ENCODE measurements at places on chromosomes 3 and 15.

- DNase-seq: peak; percentile 96
These were observed at the start of gene ULK3 for GRCh38 chr15:74842581-74843444. Gene ULK3, minus strand, starts transcription at chr15:74843156. Its CDS starts 51 bp downstream, at chr15:74843105.

GRCh38 chr3:172546105-172546504 is 22.9 kb upstream of the TNFSF10 start:
- DNase-seq: no peak

- DNase-seq: peak; percentile 49
These were observed 134.0 kb upstream of the IL12A start for GRCh38 chr3:159854500-159855124.

- DNase-seq: no peak
These were observed 11.9 kb upstream of the PKM start for GRCh38 chr15:72242775-72243370.

DNA sequence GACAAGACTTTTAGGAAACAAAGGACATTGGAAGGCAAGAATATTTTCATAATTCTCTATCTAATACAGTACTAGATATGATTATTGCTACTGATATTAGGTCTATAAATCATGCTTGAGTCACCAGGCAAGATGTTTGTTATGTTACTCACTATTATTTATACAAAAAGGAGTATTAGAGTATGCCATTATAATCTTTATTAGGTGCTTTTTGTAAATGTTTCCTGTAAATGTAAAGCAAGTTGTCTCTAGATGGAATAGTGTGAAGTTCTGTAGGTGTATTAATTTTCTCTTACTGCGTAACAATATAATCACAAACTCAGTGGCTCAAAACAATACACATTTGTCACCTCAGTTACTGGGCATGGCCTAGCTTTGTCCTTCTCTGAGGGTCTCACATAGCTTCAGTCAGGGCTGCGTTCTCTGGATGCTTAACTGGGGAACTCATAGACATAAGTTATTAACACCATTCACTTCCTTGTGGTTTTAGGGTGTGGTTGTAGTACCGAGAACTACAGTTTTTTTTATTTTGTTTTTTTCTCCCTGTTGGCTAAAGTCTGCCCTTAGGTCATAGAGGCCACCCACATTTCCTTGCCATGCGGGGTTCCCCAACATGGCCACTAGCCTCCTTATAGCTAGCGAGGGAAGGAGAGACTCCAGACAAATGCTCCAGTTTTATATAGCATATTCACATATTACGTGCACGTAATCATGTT is 20.3 kb upstream of the MAP3K13 start:
- no peak for DNase-seq

DNA sequence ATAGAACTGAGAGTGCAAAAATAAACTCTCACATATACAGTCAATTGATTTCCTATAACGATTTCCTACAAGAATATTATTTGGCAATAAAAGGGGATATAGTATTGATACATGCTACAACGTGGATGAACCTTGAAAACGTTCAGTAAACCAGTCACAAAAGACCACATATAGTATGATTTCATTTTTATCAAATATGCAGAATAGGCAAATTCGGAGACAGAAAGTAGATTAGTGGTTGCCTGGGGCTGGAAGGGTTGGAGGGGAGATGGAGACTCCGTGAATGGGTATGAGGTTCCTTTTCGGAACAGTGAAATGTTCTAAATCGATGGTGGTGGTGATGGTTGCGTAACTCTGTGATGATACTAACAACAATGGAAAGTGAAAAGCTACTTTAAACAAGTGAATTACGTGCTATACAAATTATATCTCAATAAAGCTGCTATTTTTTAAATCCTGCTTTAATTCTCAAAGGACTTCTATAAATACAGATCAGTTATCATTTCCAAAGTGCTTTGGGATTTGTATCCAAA is 6.0 kb downstream of the APOD start:
- no peak for DNase-seq

GRCh38 chr15:69095274-69095673 is 65.2 kb upstream of the GLCE start:
- no peak for DNase-seq

GRCh38 chr3:165653130-165653778 is 184.0 kb downstream of the BCHE start:
- no peak for DNase-seq

- DNase-seq: peak; percentile 22
These were observed 33.0 kb upstream of the TEX264 start for GRCh38 chr3:51637941-51638471.

DNA sequence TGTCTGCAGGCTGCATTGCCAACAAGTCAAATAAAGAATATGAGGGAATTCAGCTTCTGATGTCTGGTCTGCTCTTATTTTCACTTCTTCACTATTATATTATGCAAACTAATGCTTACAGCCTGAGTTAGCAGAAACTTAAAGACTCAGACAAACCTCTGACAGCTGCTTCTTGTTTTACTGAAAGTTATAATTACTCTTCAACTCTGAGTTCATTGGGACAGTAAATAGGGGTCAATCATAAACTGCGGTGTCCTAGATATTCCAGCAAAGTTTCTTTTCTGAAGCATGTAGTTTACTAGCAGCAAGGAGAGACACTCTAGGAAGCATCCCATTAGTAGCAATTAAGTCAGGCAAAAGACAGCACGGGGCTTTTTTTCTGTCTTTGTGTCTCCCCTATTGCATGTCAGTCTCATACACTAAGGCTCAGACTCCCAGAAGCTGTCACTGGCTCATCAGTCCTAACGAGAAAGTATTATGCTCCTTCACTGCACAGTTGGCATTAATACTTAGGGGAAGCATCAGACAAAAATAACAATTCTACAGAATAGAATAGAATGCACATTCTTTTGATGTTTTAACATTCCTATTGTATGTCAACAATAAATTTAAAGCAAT is 1060.8 kb downstream of the ROBO1 start:
- no peak for DNase-seq

DNA sequence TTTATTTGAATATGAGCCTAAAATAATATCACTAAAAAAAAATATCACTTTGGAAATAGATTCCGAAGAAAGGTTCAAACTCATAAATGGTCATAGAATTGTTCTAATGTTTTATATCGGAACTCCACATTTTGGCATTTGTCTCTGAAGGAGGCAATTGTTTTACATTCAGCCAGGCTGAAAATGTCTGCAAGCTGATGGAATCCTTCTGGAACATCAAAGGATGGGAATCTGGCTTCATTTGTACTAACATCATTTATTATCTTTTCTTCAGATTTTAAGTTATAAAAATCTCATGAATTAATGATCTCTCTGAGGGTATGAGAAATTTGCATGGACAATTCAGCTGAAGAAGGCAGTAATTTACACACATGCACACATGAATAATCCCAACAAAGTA is 251.4 kb upstream of the RGMA start:
- no peak for DNase-seq
